ENCODE measurements at places on chromosomes 1 and 21. TPM values are rescaled to one million over a fixed set of nuclear protein-coding genes. Genes with fewer than 3 reads are reported as not detected.

The OVAAL gene
- not detected for total RNA-seq

GRCh38 chr1:206100226-206100815 is 16.9 kb downstream of the AVPR1B start:
- no peak for DNase-seq

DNA sequence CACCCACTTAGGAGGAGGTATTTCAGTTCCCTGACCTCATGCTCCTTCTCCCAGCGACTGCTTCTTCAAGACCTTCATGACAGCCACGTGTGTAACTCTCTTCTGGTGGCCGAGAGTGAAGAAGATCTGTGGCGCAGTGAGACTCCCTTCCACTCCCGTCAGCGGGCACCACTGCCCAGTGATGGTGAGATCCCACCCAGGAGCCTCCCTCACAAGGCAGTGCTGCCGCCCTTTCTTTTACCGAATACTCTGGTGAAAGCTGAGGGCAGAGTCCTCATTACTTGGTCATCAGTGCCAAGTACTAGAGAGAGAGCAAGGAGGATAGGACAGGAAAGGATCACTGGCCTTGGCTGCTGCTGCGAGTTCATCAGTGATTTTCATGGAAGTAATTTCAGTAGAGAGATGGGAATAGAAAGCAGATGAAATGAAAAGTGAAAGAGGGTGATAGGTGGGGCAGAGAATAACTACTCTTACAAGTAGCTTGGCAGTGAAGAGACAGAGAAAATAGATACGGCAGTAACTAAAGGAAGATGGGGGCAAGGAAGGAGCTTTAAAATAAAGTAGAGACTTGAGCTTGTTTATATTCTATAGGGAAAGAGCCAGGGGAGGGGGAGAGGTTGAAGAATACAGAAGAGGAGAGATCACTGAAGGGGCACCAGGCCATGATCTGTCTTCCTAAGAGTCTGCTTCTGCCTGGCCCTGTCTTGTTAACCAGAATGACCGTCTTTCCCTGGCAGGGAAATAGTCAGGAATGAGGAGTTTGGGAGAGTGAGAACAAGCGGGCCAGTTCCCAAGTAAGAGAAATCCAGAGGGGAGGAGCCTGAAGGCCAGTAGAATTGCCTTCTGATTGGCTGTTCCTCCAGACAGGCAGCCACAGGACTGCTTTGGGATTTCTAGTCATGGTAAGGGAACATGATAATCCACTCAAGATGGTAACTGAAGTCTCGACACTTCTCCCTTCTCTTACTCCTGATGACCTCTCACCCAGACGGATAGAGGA is 18.3 kb downstream of the HYI start:
- DNase-seq, result no peak

GRCh38 chr21:37193006-37193405 is 74.1 kb downstream of the VPS26C start:
- DNase-seq, result no peak

DNA sequence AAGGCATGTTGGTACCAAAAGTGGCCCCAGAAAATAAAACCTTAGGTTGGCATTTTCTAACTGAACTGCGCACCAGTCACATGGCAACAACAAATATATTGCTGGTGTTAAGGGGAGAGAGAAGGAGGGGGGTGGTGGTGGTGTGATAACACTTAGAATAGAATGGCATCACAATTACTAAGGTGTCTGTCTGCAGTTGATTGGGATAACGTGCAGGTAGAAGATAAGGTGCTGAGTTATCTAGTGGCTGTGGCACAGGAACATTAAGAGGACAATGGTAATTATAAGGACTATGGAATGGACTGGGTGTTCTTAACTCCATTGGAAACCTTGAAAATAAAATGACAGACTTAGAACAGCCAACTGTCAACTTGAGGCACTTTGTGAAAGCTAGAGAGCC is 1.4 kb upstream of the YIPF1 start:
- DNase-seq, result no peak

- no peak for DNase-seq
Measured at GRCh38 chr1:236508593-236509027, 15.2 kb upstream of the LGALS8 start.

The TFF2 gene
- total RNA-seq, result not detected

DNA sequence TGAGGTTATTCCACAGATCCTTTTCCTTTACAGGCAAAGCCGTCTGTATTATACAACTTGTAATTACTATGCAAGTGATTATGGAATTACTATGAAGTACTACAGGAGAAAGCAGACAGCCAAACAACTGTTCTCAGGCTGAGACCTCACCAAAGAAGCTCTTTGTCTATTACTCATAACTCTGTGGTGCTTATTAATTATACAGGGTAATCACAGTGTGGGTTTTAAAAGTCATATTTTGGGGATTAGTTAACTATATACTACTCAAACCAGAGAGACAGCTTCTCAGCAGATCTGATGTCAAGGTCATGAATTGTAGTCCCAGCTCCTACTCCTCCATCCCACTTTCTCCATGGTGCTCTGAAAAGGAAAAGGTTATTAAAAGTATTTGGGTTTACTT is 49.6 kb downstream of the CTTNBP2NL start:
- no peak for DNase-seq

DNA sequence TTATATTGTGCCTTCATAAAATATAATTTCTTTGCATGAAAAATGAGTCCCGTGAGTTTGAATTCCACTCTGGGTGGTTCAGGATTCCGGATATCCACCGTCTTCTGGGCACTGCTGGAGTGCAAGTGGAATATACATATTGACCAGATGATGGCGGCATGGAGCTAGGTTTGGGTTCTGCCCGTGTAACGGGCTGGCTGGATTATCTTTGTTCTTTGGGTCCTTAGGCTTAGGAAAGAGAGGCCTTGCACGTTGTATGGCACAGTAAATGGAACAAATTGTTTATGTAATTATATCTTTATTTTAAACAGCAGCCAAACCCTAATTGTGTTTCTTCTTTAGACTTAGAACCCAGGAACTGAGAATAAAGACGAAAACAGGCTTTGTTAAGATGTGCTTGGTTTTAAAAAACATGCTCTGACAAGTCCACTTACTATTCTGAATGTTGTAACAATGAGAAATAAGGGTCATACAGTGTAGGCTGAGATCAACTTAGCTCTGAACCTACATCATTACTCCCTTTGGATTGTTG is 13.5 kb upstream of the ACBD6 start:
- DNase-seq, result peak; percentile 44

The CFHR4 gene
- total RNA-seq, result not detected

GRCh38 chr1:29671446-29672356 is 435.4 kb downstream of the PTPRU start:
- DNase-seq, result no peak

The RIPPLY3 gene
- 0.10 TPM for total RNA-seq

The PDC gene
- total RNA-seq, result not detected

The PGLYRP4 gene
- total RNA-seq, result not detected

- DNase-seq, result no peak
Measured at GRCh38 chr1:92165389-92165788, 52.3 kb upstream of the C1orf146 start.

The PRELP gene
- not detected for total RNA-seq

The RGS5 gene
- total RNA-seq, result 2.0 TPM

The GPR37L1 gene
- not detected for total RNA-seq

The ELOA gene
- total RNA-seq, result 58.5 TPM

The KCND3 gene
- total RNA-seq, result not detected

GRCh38 chr1:154344977-154345837 is 19.9 kb downstream of the ATP8B2 start:
- peak; percentile 70 for DNase-seq

- DNase-seq, result no peak
Measured at GRCh38 chr1:178649582-178650350, 75.3 kb upstream of the RALGPS2 start.

The CR1L gene
- total RNA-seq, result not detected

- DNase-seq, result no peak
Measured at GRCh38 chr21:35578347-35578782, 482.0 kb downstream of the SETD4 start.

The FNDC10 gene
- total RNA-seq, result 3.3 TPM

- DNase-seq, result no peak
Measured at GRCh38 chr1:234694661-234695060, 84.7 kb upstream of the IRF2BP2 start.

The SPOCD1 gene
- not detected for total RNA-seq

- DNase-seq, result no peak
Measured at GRCh38 chr1:213371847-213372619, 321.0 kb downstream of the RPS6KC1 start.

DNA sequence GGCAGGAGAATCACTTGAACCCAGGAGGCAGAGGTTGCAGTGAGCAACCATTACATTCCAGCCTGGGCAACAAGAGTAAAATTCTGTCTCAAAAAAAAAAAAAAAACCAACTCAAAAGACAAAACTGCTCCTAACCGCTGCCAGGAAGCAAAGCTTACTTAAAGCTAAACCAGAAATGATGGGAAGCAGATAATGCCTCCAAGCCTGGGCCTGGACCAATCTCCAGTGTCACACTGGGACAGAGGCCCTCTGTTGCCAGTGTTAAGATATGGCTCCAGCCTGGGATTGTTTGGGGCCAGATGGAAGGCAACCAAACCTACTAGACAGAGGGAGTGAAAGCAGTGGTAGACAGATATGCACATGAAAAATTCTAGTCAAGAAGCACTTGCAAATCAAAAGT is 36.9 kb downstream of the NSL1 start:
- DNase-seq, result no peak

DNA sequence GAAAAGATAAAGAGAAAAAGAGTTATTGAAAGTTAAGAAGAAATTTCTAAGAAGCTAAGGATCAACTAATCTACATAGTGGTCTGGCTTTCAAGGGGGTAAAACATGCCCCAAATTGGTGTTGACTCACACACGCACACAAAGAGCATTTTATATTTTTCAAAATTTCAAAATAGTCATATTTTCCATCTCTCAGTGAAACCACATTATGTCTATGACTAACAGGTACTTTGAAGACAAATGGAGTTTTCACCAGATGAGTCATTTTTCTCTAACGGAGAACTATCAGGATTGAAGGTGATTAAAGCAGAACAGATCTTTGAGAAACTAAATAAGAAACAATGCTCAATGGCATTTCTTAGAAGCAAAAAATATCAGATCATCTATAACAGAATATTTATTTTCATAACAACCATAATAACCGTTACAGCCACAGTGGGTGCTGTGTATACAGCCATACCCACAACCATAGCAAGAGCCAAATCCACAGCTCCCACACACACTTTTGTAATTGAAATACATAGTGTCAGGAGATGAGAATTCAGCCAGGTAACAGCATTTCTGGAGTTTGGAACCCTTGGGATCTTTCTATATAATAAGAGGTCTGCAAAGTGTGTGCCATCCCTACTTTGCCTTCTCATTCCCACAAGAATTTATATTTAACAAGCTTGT is at the start of gene KRTAP21-3:
TSS of gene KRTAP21-3 (minus strand) at position 539 of the 671 bp plus-strand sequence. CDS start at position 521, 18 bp downstream.
- no peak for DNase-seq

DNA sequence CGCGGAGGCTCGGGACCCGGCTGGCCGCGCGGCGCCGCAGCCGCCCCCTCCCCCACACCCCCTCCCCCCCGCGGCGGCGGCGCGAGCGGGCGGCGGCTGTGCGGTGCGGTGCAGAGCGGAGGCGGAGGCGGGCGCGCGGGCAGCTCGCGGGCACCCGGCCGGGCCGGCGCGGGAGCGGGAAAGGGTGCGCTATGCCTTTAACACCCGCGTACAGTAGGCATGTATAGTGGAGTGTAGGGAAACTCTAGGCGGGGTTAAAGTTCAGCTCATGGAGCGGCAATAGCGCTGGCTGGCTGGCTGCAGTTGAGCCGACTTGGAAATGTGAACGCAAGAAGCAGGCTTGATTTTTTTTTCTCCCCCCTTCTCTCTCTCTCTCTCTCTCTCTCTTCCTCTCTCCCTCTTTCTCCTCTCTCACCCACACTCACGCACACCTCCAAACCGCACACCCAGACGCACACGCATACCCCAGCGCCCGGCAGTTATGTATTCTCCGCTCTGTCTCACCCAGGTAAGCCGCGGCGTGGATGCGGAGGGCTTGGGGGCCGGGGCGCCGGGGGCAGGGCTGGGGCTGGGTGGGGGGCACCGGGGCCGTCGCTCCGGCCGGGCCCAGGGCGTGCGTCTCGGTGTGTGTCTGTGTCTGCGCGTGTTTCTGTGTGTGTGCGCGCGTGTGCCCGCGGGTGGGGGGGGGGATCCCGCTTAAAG is at the start of gene NFIA:
TSS of gene NFIA (plus strand) at position 251 of the 702 bp plus-strand sequence.
- DNase-seq, result no peak

DNA sequence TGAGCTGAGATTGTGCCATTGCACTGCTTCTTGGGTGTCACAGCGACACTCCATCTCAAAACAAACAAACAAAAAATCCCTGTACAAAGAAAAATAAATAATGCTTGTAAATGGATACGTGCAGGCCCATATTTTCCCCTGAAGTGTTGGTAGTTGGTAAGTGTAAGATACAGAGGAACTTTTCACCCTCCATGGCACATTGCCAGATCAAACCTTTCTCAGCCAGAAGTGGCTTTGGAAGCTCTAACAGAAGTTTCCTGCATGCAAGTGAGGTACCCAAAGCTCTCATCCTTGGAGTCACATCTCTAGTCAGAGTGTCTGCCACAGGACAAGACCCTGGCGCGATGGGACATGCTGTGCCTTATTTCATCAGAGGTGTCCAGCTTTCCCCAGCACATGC is 7.3 kb downstream of the NDUFV3 start:
- no peak for DNase-seq

- DNase-seq, result no peak
Measured at GRCh38 chr21:34200288-34200905, 127.0 kb downstream of the MRPS6 start.

- no peak for DNase-seq
Measured at GRCh38 chr21:33554236-33554981, 11.6 kb downstream of the SON start.

The CTNNBIP1 gene
- total RNA-seq, result 8.6 TPM

GRCh38 chr1:74180490-74180889 is 17.5 kb downstream of the LRRIQ3 start:
- DNase-seq, result no peak

- DNase-seq, result no peak
Measured at GRCh38 chr1:166200743-166201142, 33.9 kb upstream of the FAM78B start.

GRCh38 chr1:175757381-175758015 is 14.1 kb upstream of the TNR start:
- DNase-seq, result peak; percentile 18

DNA sequence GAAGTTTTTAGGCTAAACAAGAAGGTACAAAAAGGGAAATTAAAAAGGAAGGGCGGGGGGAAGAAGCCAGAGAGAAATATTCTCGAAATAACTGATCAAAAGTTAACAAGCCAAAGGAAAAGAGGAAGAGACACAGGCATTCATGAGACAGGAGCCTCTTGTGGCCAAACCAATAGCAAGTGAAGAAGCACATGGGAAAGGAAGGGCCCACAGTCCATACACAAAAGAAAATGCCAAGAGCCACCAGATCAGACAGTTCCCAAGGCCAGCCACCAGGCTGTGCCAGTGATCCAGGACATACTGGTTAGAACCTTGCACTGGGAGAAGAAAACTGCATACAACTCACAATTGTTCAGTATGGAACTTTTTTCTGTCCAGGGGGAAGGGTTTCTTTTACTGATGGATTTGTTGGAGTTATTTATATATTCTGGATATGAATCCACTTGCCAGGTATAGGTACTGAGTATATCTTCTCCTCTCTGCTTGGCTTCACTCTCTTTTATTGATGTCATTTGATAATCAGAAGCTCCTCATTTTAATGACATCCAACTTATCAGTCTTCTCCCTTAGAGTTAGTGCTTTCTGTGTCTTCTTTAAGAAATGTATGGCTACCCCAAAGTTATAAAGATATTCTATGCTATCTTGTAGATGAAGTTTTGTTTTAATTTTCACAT is 76.8 kb downstream of the CD46 start:
- peak; percentile 57 for DNase-seq
